ENCODE measurements at places on chromosomes 7 and 10.

- no peak for DNase-seq
Observed at GRCh38 chr10:124298891-124299290, 119.8 kb downstream of the OAT start.

GRCh38 chr7:18905316-18905943 is 212.0 kb downstream of the TWIST1 start:
- no peak for DNase-seq

DNA sequence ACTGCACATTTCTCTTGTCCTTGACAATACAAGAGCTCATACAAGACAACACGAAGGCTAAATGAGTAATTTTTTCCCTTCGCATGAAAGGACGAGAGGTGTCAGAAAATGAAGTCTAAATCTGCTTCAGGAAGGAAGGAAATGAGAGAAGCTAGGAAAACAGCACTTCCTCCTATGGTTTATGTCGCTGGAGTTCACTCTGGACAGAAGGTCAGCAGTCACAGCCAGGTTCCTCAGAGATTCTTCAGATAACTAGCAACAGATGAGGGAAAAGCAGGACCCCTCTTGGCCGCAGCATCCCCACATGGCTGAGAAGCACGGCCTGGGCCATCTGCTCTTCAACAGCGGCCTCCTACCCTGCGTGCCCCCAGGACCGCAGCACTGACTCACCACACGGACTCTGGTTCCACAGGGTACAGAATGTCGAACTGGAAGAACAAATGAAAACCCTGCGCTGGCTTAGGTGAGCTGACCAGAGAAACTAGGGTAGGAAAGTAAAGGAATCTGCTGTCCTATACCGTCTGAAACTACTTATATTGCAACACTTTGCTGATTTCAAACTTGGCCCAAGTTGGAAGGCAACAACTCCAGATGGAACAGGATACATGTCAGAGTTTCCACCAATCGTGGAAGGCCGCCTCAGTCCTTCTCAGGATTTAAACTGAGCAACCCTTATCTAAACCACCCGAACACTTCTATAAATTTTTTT is 26.3 kb downstream of the DNMBP start:
- peak; percentile 82 for DNase-seq

DNA sequence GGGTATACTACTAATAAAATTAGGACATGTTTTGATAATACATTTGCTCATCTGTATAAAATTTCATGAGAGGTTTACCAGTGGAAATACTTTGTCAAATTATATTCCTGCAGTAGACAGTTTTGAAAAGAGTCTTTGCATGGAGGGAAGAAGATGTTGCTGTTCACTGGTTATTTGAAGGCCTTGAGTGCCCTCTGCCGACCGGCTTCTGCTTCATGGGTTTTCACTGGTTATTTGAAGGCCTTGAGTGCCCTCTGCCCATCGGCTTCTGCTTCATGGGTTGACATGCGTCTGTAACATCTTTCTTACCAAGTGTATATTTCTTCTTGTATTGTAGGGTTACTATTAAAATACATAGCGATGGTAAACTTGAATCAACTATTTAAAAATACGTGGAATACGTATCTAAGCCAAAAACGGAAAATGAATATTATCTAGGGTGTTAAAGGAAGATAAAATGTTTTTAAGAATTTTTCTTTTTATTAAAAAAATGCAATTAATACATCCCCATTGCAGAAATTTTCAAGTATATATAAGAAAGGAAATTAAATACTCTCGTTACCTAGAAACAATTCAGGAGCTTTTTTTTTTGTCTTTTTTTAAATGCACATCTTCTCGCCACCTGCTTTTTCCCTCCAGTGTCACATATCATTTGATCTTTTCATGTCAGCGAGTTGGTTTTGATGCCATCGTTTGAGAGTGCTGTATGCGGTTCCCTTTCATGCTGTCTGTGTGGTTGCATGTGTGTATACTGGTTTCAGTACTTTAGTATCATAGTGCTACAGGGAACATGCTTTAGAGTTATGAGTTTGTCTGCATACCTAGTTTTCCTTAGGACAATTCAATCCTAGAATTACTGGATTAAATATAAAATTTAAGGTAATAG is 73.4 kb downstream of the SHH start:
- DNase-seq, result peak; percentile 57

GRCh38 chr10:7686351-7687171 is 16.6 kb upstream of the ITIH2 start:
- DNase-seq, result no peak

GRCh38 chr10:88256013-88256680 is 327.0 kb downstream of the RNLS start:
- peak; percentile 37 for DNase-seq

- DNase-seq, result no peak
Observed at GRCh38 chr10:72260976-72261783, 12.5 kb upstream of the DDIT4 start.

DNA sequence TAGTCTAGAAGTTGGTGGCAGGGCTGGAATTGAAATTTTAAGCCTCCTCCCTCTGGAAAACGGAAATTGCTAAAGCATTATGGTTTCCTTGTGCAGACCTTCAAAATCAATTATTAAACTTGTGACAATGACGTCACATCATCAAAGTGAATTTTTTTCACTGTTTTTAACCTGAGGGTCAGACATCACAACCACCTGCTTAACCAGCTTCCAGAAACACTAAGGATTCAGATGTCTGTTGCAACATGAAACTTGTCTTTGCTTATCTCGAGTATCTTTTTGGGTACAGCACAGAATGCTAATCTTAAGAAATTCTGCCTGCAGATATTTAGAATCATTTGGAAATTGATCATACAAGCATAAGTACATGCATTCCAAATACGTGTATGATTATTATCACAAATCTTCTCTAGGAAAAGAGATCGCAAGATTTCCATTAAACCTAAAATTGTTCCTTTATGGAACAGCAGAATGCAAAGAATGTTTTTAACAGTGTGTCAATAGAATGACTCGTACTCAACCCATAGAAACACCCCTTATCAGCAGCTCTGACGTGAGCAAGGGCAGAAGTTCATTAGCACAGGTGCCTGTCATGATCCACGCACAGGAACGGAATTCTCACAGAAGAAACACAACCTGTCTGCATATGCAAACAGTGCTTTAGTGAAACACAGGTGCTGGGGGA is 4.1 kb upstream of the GTPBP4 start:
- DNase-seq, result no peak

- DNase-seq, result no peak
Observed at GRCh38 chr7:82704121-82704520, 260.5 kb upstream of the CACNA2D1 start.

- no peak for DNase-seq
Observed at GRCh38 chr10:24307696-24308485, 99.0 kb downstream of the KIAA1217 start.

DNA sequence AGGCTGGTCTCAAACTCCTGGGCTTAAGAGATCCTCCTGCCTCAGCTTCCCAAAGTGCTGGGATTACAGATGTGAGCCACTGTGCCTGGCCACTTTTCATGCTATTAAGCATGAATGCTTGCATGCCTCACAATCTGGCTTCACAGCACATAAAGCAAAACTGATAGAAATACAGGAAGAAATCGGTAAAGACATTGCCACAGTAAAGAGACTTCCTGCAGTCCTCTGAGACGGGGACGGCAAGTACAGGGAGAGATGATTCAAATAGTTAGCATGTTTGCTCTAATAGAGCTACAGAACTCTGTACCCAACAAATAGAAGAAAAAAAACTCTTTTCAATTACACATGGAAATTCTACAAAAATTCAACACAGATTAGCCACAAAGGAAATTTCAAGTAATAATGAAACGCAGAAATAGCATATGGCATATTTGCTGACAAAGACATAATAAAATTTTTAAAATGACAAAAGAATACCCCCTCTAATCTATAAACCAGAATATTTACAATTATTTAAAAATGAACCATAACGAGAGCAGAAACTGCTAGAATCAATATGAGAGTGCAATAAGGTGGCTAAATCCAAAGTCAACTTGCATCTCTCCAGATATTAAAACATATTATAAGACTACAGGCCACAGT is 32.3 kb downstream of the CARD11 start:
- no peak for DNase-seq

- DNase-seq, result no peak
Observed at GRCh38 chr10:130174328-130174727, 38.1 kb downstream of the GLRX3 start.

- no peak for DNase-seq
Observed at GRCh38 chr7:148903504-148903903, 19.4 kb upstream of the EZH2 start.

- DNase-seq, result peak; percentile 9
Observed at GRCh38 chr10:68989317-68989990, 851 bp downstream of the KIFBP start.

- DNase-seq, result no peak
Observed at GRCh38 chr10:32953277-32953927, 4.6 kb downstream of the ITGB1 start.

GRCh38 chr7:23685731-23686130 is 5.7 kb downstream of the FAM221A start:
- DNase-seq, result no peak

GRCh38 chr10:52566471-52567246 is 205.9 kb downstream of the MBL2 start:
- DNase-seq, result peak; percentile 47

DNA sequence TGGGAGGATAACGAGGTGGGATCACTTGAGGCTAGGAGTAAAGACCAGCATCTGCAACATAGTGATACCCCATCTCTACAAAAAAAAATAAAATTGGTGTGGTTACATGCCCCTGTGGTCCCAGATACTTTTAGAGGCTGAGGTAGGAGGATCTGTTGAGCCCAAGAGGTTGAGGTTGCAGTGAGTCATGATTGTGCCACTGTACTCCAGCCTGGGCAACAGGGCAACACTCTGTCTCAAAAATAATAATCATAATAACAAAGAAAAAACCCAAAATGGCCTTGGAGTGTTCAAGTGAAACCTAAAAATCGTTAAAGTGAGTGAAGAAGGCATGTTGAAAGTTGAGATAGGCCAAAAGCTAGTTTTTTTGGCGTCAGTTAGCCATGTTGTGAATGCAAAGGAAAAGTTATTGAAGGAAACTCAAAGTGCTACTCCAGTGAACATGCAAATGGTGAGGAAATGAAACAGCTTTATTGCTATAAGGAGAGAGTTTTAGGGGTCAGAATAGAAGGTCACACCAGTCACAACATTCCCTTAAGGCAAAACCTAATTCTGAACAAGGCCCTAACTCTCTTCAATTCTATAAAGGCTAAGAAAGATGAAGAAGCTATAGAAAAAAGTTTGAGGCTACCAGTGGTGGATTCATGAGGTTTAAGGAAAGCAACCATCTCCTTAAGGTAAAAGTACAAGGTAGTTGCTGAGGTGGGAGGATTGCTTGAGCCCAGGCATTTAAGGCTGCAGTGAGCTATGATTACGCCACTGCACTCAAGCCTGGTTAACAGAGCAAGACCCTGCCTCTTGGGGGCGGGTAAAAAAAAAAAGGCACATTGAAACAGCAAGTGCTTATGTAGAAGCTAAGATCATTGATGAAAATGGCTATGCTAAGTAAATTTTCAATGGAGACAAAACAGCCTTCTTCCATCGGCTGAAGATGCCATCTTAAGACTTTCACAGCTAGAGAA is 45.4 kb upstream of the STOX1 start:
- no peak for DNase-seq

Measured in AG08395 (cell line).